ENCODE measurements at places on chromosomes 5 and 9. TPM values are rescaled to one million over a fixed set of nuclear protein-coding genes. Genes with fewer than 3 reads are reported as not detected.

DNA sequence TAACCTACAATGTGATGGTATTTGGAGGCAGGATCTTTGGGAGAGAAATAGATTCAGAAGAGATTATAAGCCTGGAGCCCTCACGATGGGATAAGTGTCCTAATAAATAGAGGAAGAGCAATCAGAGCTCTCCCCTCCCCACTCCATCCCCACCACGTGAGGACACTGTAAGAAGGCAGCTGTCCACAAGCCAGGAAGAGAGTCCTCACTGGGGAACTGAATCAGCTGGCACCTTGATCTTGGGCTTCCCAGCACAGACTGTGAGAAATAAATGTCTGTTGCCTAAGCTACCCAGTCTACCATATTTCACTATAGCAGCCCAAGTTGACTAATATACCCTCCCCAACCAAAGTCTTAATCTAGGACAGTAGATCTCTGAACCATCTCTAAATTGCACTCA, 118.1 kb downstream of the SUSD1 start:
- no peak overlapping the region for H3K27ac ChIP-seq
- H3K36me3 ChIP-seq: peaks cover 62% of the 10 kb centered on the region
- DNase-seq: no peak
- H3K27me3 ChIP-seq: no peaks in the 10 kb centered on the region

DCTN4 gene
- total RNA-seq: 38.6 TPM

- H3K27me3 ChIP-seq: no peaks in the 10 kb centered on the region
- DNase-seq: no peak
- H3K4me3 ChIP-seq: no peak overlapping the region
- no peaks in the 10 kb centered on the region for H3K36me3 ChIP-seq
- no peaks in the 10 kb centered on the region for H3K4me1 ChIP-seq
These were observed 123.7 kb downstream of the SNCAIP start for GRCh38 chr5:122435761-122436160.

DNA sequence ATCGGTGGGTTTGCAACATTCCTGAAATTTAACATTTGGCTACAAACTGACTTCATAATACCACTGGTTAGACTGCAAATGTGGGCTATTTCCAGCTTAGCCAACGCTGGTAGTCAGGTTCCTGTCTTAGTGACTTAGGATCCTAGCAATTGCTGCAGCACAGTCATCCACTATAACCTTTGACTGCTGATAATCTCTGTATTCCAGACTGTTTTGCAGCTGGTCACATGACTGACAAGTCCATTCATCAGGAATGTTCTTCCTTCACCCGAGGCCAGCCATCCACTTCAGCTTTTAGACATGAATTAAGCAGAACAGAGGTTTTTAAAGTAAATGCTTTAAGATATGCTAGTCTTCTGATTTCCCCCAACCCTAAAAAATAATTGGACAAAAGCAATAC, 425.9 kb upstream of the MPDZ start:
- no peaks in the 10 kb centered on the region for H3K4me1 ChIP-seq
- H3K4me3 ChIP-seq: no peak overlapping the region
- no peaks in the 10 kb centered on the region for H3K27me3 ChIP-seq
- H3K27ac ChIP-seq: no peak overlapping the region

DNA sequence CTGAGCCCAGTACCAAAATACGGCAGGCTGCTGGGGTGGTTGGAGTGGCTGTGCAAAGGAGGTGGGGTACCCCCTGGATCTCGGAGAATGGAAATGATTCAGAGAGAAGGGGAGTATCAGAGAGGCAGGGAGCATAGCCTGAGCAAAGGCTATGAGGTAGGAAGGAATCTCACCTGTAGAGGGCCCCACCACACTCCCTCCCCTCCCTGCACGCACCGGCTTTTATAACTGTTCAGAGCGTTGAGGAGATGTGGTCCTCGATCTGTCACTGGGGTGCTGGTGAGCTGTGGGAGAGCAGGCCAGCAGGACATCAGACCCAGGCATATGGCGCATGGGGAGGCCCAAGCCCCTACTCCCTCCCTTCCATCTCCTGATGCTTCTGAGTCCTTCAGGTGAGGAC, 13.2 kb downstream of the PHF19 start:
- H3K36me3 ChIP-seq: peaks cover 82% of the 10 kb centered on the region
- H3K4me1 ChIP-seq: peaks cover 12% of the 10 kb centered on the region
- DNase-seq: no peak

Measured in activated CD4-positive, alpha-beta memory T cell treated with anti-CD3 and anti-CD28 coated beads, Interleukin-2, amount 10 ng/mL, durations not matched to agents 7 days and 5 days (primary cell).